ENCODE measurements at places on chromosomes 16 and 17.

GRCh38 chr16:15490123-15490711 is 55.8 kb downstream of the BMERB1 start:
- no peak for DNase-seq

DNA sequence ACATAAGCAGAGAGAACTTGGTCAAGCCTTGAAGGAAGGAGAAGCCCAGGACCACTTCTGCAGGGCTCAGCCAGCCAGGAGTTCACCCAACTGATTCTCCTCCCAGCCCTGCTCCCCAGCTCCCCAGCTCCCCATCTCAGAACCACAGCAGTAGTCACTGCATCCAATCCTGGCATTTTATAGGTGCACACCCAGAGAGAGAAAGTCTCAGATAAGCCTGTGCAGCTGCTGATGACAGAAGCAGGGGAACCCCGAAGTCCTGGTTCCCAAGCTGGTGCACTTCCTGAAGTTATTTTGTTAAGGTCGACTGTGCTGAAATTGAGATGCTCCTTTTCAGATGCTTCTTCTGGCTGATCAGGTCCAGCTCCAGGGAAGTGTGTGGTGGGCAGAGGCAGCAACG is 6.6 kb downstream of the RNF112 start:
- DNase-seq, result no peak

GRCh38 chr17:35537601-35538141 is at the start of gene SLFN12L:
Gene SLFN12L (minus strand): TSS chr17:35537678. CDS start chr17:35522364, 15,314 bp downstream.
- DNase-seq, result no peak

DNA sequence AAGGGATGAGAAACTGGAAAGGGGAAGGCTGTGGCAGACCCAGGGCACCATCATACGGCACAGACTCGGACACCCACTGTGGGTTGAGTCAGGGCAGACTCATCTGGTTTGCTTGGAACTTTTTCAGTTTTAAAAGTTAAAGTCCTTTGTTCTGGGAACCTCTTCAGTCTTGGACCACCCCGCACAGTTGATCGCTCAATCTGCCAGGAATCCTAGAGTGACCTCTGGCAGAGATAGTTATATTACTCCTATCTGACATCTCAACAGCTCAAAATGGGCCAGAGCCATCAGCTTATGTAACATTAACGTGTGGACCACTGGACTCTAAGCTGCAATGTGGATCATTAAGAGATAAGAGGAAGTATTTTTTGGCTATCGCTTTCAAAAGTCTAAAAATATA is 164.3 kb downstream of the ABCA8 start:
- DNase-seq, result no peak

DNA sequence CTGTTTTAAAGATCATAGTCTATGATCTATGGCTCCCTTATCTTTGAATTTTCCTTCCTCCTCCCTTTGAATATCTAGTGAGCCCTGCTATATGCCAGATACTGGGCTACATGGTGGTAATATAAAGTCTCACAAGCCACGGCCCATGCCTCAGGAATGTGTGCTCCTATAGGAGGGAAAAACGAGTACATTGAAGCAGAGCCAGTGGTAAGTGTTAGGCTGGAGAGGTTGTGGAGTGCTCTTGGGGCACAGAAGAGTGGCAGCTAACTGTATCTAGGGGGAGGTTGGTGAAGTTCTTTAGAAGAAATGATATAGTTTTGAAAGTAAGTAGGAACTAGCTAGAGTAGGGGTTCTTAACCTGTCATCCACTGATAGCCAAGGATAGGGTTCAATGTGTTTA is 105.8 kb upstream of the PMFBP1 start:
- no peak for DNase-seq

DNA sequence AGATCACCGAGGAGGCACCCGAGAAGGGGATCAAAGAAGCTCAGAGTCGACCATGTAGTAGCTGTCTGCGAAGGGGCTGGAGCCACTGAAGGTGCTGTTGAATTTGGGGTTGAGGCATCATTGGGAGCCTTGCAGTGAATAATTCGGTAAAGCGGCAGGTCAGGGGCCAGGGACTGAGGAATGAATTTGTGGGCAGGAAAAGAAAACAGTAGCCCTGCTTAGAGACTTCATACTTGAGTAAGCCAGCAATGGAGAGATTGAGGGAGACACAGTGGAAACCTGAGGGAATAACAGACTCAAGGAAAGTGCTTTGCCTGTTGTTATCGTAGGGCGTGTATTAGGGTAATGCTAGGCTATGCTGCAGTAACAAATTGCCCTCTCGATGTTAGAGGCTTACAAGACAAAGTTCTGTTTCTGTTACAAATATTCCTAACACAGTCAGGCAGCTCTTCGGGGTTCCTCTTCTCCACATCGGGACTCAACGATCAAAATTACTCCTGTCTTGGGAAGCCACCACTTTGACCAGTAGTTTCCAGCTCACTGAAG is 13.4 kb upstream of the HERPUD1 start:
- DNase-seq, result no peak

DNA sequence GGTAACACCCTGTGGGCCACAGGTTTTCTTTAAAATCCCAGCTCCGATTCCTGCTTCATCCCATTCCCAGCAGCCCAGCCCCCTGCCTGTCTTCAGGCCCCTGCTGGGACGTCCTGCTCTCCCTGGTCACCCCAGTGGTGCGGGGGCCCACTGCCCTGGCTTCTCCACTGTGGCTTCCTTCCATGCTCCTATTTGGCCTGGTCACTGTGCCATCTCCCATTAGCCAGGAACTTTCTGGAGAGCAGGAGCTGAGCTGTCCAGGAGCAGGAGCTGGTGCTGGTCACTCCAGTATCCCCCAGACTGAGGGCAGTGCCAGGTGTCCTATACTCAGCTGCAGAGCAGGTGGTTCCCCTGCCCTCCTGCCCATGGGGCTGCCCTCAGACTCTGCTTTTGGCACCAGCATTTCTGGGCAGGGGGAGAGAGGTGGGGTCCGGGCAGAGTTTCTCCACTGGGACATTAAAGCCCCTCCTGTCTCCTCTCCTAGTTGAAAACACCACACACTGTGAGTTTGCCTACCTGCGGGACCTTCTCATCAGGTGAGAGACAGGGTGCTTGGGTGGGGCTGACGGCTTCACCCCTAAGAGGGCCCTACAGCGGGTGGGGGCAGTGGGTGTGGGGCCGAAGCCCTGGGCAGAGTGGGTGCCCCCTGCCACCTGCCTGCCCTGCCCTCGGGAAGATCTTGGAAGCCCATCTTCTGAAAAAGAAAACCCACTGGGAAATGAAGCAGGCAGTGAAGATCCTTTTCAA is 356.2 kb downstream of the SEC14L1 start:
- DNase-seq, result no peak

GRCh38 chr16:1645914-1646525 is 32.1 kb upstream of the JPT2 start:
- DNase-seq, result no peak

DNA sequence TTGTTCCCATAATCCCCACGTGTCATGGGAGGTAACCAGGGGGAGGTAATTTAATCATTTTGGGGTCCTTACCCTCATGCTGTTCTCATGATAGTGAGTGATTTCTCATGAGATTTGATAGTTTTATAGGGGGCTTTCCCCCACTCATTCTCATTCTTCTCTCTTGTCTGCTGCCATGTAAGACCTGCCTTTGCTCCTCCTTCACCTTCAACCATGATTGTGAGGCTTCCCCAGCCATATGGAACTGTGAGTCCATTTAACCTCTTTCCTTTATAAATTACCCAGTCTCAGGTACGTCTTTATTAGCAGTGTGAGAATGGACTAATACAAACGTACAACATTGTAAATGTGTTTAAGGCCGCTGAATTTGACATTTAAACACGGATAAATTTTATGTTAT is 35.5 kb upstream of the APOH start:
- DNase-seq, result no peak

- DNase-seq, result peak; percentile 55
Measured at GRCh38 chr16:67884684-67885083, at the start of gene NRN1L. Gene NRN1L (plus strand): TSS chr16:67884885. CDS start chr16:67884904, 19 bp downstream.

Data from right kidney (tissue), 9 donors.